Stimulated activated CD8-positive, alpha-beta memory T cell treated with anti-CD3 and anti-CD28 coated beads, Interleukin-4, amount 100 ng/mL, for 4 hours (primary cell): ENCODE measurements at places on chromosomes 12 and 14.

- no peak for DNase-seq
These were observed 78.5 kb upstream of the RASSF3 start for GRCh38 chr12:64531665-64532334.

- no peak for DNase-seq
These were observed 161.8 kb downstream of the PAH start for GRCh38 chr12:102755266-102755665.

DNA sequence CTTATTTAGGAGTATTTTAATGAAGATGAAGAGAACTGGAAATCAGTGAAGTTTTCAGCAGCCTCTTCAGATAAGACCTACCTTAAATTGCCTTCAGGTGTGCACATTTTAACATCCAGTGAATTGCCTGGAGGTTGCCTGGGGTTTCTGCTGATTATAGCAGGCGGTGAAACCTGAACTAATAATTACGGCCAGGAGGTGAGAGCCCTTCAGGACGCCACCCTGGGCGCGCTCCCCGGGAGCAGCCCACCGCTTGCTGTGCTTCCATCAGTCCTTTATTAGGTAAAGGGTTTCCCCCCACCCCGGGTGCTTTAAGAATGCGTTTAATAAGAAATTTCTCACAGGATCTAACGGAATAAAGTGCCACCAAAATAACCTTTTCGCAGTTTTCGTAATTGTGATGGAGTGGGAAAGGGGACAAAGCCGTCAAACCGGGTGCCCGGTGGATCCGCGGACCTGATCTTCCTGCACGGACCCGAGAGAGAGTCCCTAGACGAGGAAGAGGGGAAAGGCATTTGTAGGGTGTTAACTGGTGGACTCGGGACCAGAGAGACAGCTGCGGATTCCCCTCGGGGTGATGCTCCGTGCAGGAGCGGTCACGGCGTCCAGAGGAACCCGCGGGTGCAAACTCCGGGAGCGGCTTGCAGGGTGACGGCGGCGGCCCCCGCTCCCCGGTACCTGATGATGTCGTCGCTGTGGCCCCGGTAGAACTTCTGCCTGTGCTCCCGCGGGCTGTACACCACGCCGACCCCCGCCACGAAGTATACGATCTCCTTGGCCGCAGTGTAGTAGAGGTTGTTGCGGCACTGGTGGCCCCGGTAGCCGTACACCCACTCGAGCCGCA lies 902 bp downstream of the EML5 start:
- DNase-seq: no peak

GRCh38 chr12:51910691-51911090 lies 3.4 kb downstream of the ACVRL1 start:
- DNase-seq: no peak

- no peak for DNase-seq
These were observed 474 bp downstream of the FITM1 start for GRCh38 chr14:24130717-24131548.

GRCh38 chr14:69288011-69288771 lies 28.2 kb downstream of the GALNT16 start:
- DNase-seq: no peak

DNA sequence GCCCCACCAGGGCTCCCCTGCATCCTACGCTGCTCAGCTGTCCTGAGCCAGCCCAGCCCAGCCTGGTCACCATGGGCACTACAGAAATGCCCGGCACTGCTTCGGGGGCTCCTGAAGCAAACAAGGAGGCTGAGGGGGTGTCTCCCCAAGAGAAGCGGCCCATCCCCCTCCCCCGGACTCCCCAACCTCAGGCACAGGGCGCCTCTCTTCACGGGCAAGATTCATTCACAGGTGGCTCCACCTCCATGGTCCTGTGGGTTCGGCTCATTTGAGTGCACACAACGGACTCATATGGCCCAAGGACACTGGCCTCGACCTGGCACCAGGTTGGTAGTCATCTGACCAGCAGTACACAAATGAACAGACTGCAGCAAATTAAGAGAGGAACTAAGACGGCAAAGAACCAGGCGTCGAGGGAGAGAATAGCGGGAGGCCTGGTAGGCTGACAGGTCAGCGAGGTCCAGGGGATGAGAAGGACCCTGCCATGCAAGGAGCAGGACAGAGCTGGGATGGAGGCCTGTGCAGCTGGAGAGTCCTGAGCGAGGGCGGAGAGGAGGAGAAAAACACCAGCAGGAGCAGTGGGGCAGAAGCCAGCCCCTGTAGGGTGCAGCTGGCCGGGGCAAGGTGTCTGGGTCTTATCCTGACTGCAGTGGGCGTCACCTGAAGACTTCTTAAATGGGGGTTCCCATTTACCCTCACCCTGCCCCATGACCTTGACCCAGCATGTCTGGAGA lies 60.2 kb downstream of the PRIMA1 start:
- no peak for DNase-seq
